ENCODE measurements at places on chromosomes 5 and 9.

DNA sequence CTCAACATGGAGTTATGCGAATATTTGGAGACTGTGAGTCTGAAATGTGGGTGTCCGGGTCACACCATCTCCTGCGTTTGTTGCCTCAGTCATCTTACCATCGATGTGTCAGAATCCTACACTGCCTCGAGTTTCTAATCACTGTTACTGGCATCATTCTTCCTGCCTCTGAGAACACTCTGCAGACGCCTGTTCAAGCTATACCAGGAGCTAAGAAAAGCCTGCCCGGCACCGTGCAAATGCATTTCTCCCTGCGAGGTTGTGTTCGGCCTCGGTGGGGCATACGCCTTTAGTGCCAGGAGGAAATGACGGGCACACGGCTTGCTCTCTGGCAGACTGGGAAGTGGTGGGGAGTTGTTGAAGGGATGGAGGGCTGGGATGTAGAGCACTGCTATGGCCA, 31.2 kb upstream of the SLC25A51 start:
- DNase-seq, result no peak

- DNase-seq, result no peak
These were observed 327.7 kb downstream of the PIK3R1 start for GRCh38 chr5:68543212-68543611.

GRCh38 chr5:68187268-68188055, 28.1 kb upstream of the PIK3R1 start:
- DNase-seq, result peak; percentile 23

DNA sequence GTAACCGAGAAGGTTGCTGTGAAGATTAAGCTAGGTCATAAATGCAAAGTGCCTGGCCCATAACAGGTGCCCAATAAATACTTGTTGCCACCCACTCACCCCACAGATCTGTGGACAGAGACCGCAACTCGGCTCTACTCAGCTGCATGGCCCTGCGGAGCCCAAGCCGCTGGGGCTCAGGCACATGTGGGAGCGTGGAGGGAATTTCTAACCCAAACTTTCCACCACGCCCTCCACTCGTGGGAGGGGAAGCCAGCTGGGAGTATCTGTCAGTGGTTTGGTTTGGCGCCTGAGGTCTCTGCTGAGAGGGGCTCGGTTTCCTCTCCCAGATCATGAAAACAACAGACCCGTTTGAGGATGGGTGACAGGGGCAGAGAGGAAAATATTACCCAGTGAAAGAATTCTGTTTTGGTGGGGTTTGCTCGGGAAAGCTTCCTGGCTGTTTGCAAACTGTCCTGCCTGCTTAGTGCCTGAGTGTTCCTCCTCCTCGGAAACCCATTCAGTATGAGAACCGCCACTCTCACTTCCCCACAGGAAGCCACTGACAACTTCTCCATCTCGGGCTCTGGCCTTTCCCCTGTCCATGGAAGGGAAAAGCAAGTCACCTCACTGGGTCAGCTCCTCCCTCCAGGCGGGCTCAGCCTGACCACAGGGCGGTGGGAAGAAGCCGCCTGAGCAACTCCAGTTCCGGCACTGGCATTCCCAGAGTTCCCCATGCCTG, 60.1 kb downstream of the RGS3 start:
- no peak for DNase-seq

- DNase-seq, result no peak
These were observed 291.2 kb downstream of the ADAMTS6 start for GRCh38 chr5:65190328-65191053.

GRCh38 chr5:129116797-129117196, 22.2 kb downstream of the ISOC1 start:
- no peak for DNase-seq

- DNase-seq, result no peak
These were observed 37.7 kb upstream of the CSNK1G3 start for GRCh38 chr5:123474228-123474627.

DNA sequence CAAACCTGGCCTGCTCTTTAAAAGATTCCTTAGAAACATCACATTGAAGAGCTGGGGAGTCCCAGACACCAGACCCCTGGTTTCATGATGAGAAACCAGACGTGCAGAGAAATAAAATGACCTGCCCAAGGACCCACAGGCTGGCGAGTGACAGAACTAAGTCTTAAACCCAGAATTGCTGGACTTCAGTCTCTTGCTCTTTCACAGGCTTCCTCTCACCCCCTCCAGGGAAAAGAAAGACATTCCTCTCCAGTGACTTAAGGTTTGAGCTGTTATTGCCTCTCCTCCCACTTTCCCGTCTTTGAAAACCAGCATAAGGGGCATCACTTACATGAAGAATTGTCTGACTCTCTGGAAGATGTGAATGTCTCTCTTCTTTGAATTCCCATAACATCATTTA, 535.2 kb downstream of the IRX1 start:
- no peak for DNase-seq

DNA sequence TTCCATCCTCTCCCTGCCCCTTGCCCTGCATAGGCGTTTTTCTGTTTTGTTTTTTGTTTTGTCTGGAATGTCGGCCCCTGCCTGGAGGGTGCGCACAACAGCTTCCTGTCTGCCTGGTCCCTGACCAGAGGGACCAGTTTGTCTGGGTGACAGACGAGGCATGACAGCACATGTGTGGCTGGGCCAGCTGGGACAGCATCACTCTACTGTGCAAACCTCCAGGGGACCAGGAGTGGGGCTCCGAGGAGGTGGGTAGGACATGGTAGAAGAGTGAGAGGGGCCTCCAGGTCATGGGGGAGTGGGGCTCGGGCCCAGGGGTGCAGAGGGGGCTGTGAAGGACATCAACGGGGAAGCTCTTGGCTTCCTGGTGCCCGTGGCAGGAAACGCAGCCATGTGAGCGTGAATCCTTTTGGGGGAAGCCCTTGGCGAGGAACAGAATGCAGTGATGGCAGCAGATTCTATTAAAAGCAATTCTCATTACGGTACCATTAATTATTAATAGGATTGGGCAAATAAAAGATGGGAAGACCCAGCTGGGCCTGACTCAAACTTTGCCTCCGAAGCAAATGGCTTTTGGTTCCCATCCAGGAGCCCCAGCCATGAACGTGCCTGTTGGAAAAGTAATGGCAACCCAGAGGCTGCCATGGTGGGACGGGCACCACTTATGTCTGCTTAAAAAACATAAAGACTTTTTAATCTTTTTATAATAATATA, 184.4 kb upstream of the IER5L start:
- no peak for DNase-seq

DNA sequence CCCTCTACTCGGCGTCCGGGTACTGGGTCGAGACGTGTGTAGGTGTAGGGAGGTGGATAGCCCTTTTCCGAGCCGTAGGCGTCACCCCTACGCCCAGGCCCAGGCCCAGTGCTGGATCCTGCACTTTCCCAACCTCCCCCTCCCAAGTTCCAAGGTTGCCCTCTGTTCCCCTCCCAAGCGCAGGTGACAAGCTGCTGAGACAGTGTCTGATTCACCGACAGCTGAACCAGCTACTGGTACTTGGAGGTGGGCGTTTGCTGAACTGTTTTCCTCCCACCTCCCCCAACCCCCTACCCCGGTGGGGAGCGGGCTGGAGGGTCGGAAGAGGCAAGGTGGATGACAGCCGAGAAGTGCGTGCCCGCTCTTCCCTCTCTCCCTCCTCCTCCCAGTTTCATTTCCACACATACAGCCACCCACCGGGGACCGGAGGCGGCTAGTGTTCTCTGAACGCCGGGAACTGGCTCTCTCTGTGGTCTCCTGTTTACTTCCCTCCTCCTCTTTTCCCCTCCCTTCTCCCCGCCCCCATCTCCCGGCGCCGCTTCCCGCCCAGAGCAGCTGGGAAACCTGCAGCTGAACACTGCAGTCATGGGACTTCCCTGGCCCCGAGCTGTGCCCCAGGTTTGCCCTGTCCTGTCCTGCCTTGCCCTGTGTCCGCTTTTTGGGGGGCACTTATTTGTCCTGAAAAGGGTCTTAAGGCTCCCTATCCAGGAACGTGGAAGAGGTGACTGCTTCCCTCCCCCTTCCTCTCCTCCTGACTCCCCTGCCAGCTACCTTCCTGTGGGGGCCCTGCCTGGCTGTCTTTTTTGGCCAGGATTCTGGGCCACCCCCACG, 6.2 kb upstream of the KLF9 start:
- DNase-seq, result peak; percentile 56

GRCh38 chr5:181086026-181086883, 44.7 kb downstream of the OR2V1 start:
- no peak for DNase-seq

- DNase-seq, result no peak
These were observed 83.7 kb upstream of the SLIT3 start for GRCh38 chr5:169384661-169385060.

- peak; percentile 45 for DNase-seq
These were observed 1.3 kb upstream of the NIPBL start for GRCh38 chr5:36875051-36875789.

GRCh38 chr5:143955141-143955540, 143.2 kb downstream of the HMHB1 start:
- DNase-seq, result no peak

DNA sequence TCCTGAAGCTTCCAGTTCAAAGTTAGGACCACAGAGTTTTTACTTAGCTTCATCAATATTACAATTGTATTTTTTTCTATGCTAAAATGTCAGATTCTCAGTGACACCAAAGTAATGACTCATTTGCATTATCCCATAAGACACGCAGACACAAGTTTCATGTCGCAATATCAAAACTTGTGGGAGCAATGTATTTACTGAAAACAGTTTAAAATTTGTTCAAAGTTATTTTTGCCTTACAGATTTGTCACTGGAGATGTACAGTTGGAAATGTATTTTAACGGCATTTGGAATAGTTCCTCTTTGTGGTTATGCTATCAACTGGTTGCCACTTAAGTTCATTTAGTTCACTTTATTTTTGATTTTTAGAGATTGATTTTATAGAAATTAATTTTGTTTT, 36.2 kb upstream of the DAP start:
- no peak for DNase-seq

DNA sequence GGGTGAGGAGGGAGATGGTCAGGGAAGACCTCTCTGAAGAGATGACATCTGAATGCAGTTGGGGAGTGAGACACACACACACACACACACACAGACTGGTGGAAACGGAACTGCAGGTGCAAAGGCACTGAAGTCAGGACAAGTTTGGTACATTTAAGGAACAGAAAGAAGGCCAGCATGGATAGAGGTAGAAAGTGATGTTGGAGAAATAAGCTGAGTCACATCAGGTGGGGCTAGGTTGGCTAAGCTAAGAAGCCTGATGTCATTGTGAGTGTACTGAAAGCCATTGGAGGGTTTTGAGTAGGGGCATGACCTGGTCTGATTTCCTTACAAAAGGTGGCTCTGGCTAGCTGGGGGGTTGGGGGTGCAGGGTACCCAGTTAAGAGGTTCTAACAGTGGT, 3.1 kb downstream of the BSPRY start:
- DNase-seq, result no peak

GRCh38 chr9:136740971-136741882, 1.5 kb downstream of the LCN10 start:
- no peak for DNase-seq

GRCh38 chr5:129141696-129142095, 47.1 kb downstream of the ISOC1 start:
- no peak for DNase-seq

DNA sequence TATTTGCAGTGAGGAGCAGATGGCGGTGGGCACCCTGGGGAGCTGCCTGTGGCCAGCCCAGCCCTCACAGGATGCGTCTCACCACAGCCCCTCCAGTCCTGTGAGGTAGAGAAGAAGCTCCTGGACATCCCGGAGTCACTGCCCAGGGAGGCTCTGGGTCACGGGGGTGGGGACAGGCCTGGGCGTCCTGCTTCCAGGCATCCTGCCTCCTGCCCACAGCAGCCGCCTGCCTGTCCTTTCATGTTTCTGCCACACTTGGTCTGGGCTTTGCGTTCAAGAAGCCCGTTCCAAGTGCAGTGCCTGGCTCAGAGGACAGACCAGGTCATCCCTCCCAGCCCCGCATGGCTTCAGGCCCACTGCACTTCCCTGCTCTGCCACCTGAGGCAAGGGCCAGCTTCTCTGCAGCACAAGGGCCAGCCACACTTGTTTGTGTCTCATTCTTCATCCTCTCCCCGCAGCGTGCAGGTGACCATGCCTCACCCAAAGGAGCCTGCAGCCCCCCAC, 38.2 kb downstream of the ZDHHC11B start:
- no peak for DNase-seq

GRCh38 chr5:166431456-166431855, 1860.0 kb upstream of the WWC1 start:
- DNase-seq, result no peak

DNA sequence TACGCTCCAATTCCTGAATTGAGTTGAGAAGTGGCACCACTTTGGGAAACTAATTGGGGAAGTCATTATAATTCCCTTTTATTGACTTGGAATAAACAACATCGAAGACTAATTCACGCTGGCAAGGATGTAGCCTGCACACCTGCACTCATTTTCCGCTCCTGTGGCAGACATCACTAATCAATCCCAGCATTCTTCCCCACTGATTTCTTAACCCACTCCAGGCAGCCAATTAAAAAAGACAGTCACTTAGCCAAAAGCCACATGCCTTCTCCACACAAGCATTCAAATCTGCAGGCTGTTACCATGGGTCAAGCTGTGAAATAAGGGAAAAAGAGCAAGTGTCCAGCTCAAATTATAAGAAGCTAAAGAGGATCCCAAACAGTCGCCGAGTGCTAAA, 68.2 kb upstream of the HRH2 start:
- no peak for DNase-seq

DNA sequence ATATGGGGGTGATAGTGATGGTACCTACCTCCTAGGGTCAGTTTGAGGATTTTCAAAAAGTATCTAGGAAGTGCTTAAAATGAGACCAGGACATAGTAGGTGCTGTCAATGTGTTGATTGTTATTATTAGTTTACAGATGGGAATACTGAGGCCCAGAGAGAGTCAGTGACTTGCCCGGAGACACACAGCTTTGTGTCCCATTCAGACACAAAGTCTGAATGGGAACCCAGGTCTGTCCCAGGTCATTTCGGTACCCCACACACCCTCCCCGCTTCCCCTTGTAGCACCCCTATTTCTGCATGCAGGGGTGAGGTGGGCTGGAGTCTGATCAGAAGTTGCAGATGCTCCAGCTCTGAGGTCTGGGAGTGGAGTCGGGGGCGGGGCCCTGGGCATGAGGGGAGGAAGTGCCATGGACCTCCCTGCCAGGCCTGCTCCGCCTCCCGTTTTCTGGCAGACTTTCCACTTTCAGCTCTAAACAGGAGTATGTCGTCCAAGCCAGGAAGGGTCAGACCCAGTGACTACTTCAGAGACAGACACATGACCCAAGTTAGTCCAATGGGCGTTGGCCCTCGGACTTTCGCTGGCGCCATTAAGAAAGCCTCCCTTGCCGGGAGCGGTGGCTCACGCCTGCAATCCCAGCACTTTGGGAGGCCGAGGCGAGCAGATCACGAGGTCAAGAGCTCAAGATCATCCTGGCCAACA, 3.2 kb upstream of the DBN1 start:
- DNase-seq, result no peak

GRCh38 chr9:125393426-125393825, 131.8 kb downstream of the GAPVD1 start:
- no peak for DNase-seq

- DNase-seq, result no peak
These were observed 78.3 kb upstream of the LIFR start for GRCh38 chr5:38634568-38635369.

- no peak for DNase-seq
These were observed 136.5 kb downstream of the DPYSL3 start for GRCh38 chr5:147373328-147373727.

All from neuronal stem cell (in vitro differentiated cells).